ENCODE measurements at places on chromosomes 11 and 22.

DNA sequence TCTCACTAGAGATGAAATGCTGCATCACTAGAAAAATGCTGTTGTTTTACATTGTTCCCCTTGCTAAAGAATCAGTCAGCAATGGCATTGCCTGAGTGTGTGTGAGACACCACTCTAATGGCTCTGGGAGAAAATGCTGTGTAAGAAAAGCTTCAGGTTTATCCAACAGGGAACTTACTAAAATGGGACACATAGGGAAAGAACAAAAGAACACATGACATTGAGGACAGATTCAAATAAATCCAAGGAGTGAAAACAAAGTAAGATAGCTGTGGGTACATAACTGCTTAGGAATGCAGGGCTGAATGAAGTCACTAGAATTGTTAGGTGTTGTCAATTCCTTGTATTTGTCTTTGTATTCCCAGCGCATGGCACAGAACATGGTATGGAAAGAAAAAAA is 24.2 kb downstream of the BLID start:
- DNase-seq = no peak

GRCh38 chr11:78927511-78927910 is 352.8 kb upstream of the NARS2 start:
- no peak for DNase-seq

- no peak for DNase-seq
These were observed 21.9 kb downstream of the ATG16L2 start for GRCh38 chr11:72836111-72836510.

DNA sequence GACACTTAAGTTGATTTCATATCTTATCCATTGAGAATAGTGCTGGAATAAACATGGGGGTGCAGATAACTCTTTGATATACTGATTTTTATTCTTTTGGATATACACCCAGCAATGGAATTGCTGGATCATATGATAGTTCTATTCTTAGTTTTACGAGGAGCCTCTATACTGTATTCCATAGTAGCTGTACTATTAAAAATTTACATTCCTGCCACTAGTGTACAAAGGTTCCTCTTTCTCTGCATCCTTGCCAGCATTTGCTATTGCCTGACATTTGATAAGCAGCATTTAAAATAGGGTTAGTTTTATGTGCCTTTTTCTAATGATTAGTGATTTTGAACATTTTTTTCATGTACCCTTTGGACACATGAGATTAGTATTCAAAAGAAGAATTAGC is 554.2 kb downstream of the JRKL start:
- no peak for DNase-seq

DNA sequence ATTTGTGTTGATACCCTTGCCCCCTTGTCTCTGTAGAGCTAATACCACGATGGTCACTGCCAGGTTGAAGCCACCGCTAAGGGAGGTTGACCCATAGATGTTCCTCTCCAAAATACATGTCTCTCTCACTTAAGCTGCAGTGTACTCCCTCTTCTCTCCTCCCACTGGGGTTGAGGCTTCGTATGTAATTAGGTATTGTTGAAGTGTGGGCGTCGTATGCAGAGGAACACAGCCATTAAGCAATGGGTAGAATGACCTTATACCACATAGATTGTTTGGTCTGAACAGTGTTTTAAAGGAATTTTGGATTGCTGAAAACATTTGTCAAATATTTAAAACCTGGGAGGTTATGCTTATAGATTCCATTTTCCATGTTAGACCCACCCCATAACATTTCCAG is 71.9 kb downstream of the TRAF6 start:
- no peak for DNase-seq

DNA sequence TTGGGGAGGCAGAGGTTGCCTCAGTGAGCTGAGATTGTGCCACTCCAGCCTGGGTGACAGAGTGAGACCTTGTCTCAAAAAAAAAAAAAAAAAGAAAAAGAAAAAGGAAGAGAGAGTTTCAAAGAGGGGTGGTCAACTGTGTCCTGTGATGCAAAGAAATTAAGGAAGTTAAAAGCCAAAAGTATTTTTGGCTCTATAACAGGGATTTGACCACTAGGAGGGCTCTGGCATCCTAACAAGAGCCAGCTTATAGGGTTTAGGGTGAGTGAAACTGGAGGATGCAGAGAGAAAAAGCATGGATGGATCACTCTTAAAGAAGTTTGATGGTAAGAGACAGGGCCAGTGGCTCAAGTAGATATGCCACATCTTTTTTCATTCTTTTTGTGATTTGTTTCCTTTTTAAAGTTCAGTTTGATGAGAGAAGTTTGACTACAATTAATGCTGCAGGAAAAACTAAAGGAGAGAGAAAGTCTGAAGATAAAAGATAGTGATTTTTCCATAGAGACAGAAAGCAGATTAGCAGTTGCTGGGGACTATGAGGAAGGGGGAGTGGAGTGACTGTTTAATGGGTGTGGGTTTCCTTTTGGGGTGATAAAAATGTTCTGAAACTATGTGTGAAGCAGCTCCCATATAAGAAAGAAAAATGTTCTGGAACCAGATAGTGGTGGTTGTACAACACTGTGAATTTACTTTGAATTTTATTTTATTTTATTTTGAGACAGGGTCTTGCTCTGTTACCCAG is 11.1 kb upstream of the MICAL2 start:
- DNase-seq = no peak

DNA sequence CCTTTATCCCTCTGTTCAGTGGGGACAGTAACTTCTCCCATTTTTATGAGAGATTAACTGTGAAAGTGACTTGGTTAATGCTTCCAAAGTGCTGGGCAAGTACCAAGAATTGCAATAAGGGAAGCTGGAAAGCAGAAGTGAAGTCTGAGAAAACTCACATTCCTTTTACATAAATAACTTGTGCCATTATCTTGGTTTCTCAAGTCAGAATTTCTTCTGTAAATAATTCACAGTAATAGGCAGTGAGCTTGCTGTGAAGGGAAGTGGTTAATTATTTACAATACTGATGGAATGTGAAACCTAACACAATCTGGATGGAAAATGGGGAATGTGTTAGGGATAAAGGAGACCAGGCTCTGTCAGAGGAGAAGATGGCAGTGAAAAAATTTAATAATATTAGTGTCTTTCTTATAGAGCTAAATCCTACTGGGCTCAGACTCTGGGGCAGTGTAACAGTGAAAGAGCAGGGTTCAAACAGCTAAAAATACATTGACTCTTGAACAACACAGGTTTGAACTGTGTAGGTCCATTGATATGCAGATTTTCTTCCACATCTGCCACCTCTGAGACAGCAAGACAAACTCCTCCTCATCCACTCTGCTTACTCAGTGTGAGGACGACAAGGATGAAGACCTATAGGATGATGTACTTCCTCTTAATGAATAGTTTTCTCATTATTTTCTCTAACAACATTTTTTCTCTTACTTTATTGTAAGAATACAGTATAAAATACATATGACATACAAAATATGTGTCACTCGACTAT is 251.5 kb upstream of the ISX start:
- DNase-seq = no peak

- no peak for DNase-seq
These were observed 43.2 kb downstream of the PANX1 start for GRCh38 chr11:94171693-94172440.

DNA sequence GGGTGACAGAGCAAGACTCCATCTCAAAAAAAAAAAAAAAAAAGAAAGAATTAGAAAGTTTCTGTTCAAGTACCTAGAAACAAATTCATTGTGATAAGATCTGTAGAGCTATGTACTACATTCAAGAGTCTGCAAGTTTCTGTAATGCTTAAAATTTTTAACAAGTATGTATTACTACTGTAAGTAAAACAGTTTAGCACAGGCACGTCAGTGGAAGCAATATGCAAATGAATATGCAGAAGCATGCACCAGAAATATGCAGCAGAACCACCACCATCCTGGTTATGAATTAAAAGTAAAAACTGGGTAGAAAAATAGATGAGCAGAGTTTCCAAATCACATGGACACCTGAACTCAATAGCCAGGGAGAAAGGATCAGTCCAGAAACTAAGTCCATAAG is 19.3 kb downstream of the SBF2 start:
- no peak for DNase-seq

GRCh38 chr11:112455791-112456190 is 195.1 kb upstream of the PLET1 start:
- DNase-seq = no peak
